ENCODE measurements at places on chromosomes 1 and 21.

DNA sequence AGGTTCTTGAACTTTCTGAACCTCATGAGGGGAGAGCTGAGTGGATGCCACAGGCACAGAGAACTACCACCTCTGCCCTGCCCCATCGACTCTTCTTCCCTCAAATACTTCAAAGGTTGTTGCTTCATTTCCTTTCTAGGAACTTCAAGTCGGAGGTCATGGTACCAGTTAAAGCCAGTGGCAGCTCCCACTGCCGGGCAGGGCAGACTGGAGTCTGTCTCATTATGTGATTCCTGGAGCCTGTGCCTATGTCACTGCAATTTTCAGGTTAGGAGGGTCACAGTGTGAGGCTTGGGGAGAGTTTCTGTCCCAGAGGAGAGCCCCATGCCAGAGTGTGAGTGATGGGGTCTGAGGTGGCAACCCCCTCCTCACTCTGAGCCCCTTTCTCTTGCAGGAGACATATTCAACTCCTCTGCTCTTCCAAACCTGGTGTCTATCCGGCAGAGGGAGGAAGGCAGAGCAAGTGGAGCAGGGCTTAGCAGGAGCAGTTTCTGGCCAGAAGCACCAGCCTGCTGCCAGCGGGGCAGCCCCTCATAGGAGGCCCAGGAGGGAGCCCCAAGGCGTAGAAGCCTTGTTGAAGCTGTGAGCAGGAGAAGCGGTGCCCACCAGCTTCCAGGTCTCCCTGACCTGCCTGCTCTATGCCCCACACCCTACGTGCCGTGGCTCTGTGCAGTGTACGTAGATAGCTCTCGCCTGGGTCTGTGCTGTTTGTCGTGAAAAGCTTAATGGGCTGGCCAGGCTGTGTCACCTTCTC, 29.3 kb downstream of the CAMK1G start:
- DNase-seq = no peak

- no peak for DNase-seq
These were observed 1120.2 kb upstream of the TMPRSS15 start for GRCh38 chr21:19523746-19524145.

DNA sequence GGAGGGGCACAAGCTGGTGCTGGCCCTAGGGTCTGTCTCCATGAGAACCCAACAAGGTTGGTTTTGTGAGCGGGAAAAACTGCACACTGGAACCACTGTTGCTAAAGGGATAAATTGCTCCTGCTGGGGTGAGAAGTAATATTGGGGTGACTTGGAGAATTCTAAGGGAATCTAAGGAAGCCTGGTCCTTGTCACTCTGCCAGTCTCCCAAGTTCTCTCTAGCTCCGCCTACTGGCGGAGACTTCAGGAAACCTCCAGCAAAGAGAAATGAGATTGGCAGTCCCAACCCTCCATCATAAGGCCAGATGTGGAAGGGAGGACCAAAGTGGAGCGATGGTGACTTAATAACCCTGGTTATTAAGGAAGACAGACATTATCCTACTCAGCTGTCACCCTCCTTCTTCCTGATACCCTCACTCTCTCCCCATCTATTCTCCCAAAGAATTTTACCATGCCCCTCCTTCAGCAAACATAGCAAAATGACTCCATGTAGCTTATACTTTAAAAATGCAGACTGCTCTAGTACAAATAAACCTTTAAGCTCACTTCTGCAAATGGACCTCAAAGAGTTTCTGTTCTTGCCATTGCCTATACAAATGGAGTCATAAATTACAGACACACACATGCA, 2.7 kb downstream of the LCE1F start:
- DNase-seq = no peak

DNA sequence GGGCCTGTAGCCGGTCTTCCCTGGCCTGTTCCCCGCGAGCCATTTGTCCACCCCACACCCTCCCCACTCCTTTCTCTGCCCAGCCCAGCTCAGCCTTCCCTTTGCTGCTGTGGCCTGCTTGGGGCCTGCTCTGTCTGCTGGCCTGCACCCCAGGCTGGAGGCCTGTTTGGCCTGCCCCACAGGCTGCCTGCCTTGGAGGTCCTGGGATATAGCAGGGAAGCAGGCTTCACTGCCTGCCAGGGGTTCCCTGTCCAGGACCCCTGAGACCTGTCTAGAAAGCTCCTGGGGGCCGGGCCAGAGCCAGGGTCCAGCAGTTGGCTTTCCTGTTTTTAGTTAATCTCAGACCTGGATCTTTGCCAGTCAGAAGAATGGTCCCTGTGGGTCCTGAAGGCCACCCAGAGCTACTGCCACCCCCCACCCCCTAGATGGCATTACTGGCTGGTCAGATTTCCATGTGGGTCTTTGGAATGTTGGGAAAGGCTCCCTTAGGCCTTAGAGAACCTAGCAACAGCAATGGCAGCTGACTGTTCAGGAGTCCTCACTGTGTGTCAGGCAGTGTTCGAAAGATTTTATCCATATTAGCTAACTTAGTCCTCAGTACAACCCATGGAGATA, 7.7 kb downstream of the ZNF362 start:
- no peak for DNase-seq

- DNase-seq = no peak
These were observed 65.0 kb downstream of the ZSWIM5 start for GRCh38 chr1:45141247-45142003.

DNA sequence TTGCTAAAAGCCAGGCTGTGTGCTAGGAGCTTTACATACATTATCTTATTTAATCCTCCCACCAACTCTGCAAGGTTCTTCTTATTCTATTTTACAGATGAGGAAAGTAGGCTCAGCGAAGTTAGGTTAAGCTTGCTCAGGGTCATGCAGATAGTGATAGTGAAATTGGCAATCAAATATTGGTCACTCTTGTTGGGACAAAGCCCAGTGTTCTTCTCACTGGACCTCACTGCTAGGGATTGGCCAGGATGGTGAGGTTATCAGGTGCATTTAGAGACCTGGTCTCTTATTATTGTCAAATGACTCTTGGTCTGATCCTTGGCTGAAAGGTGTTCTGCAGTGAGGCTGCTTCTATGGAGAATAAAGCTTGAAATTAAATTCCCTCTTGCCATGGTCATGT, 145.1 kb downstream of the CNIH3 start:
- no peak for DNase-seq

- DNase-seq = no peak
These were observed 46.3 kb upstream of the TARBP1 start for GRCh38 chr1:234525099-234525799.

- DNase-seq = no peak
These were observed 2.9 kb downstream of the CHAF1B start for GRCh38 chr21:36388096-36388495.

- peak; percentile 30 for DNase-seq
These were observed at the start of gene DNALI1 for GRCh38 chr1:37556712-37557196. TSS of gene DNALI1 (plus strand) at chr1:37556940. CDS start at chr1:37556995, 55 bp downstream.

DNA sequence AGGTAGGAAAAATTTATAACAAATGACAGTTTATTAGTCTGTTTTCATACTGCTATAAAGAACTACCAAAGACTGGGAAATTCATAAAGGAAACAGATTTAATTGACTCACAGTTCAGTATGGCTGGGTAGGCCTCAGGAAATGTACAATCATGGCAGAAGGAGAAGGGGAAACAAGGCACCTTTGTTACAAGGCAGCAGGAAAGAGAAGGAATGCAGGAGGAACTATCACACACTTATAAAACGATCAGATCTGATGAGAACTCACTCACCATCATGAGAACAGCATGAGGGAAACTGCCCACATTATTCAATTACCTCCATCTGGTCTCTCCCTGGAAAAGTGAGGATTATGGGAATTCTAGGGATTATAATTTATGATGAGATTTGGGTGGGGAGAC, 61.3 kb downstream of the ASB17 start:
- DNase-seq = no peak

DNA sequence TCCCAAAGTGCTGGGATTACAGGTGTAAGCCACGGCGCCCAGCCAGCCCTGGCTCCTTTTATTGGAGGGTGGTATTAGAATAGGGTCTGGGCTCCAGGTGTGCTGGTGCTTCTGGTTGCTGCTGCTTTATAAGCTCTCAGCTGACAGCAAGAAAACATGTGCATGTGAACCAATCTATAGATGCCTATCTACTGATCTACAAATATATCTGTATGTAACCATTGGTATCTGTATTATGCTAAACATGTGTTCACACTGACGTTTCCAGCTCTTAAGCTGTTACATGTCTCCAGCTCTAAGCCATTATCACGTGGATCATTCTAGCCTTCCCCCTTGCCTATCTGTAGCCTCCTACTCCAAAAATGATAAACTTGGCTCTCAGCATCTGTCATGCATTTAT, 82.4 kb downstream of the ST6GALNAC3 start:
- no peak for DNase-seq

DNA sequence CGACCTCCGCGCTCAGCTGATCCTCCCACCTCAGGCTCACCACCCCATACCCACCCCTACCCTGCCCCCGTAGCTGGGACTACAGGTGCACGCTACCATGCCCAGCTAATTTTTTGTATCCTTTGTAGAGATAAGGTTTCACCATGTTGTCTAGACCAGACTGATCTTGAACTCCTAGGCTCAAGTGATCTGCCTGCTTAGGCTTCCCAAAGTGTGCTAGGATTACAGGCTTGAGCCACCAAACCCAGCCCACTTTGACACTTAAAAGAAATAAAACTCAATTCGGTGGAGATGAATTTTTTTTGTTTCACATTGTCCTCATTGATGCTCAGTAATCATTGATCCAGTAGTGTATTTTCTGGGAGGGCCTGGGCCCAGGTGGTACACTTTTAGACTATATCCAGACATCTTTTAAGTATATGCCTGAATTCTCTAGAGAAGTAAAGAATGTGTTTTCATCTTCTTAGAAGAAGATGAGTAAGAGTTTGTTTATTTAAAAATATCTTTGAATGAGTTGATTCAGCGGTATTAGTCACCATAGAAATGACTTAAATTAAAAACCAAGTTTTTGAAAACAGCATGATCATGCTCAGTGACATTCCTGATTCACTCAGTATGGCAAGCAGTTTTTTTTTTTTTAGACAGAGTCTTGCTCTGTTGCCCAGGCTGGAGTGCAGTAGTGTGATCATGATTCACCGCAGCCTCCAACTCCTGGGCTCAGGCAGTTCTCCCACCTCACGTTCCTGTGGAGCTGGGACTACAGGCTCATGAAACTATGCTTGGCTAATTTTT, 57.8 kb downstream of the EPB41 start:
- peak; percentile 17 for DNase-seq

DNA sequence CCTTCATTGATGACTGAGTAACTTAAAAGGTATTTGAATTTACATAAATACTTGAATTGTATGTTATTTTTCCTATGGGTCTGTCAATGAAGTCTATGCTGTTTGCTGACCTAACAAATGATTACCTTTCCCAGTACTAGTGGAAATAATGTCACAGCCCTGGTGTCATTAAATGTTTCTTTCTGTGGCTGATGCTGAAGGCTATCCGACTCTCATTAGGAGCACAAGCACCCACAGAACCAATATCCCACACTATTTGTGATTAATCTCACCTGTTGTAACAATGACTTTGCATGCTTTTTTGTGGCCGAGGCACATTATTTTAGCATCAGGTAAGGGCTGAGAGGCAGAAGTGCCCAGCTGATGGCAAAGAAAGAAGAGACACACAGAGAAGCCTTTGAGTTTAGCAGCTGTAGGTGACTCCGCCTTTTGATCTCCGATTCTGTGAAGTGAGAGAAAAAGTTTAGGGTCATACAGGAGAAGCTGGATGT, 25.8 kb upstream of the TRIM45 start:
- DNase-seq = no peak

DNA sequence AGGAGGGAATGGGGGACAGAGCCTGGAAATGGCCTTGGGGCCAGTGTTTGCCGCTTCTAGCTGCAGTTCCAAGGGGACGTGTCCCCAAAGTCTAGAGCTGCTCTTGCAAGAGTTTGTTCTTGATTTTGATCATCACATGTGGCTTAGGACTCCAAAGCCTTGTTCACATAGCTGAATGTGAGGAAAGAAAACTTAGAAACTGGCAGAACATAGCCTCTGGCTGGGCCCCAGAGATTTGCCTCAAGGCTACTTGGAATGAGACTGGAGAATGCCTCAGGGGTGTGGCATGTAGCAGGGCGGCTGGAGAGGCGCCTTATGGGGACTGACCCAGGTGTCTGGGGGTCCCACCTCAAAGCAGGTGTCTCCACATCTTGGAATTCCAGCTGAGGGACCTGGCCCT, 2.3 kb downstream of the PDXK start:
- DNase-seq = no peak

- no peak for DNase-seq
These were observed 20.5 kb upstream of the CD55 start for GRCh38 chr1:207300970-207301369.

- DNase-seq = peak; percentile 46
These were observed 51.7 kb downstream of the S1PR1 start for GRCh38 chr1:101288491-101288944.

- no peak for DNase-seq
These were observed 38.1 kb downstream of the C1orf21 start for GRCh38 chr1:184424945-184425344.

- no peak for DNase-seq
These were observed 26.2 kb downstream of the RHBDL2 start for GRCh38 chr1:38915352-38915948.

- DNase-seq = no peak
These were observed 643 bp downstream of the FNDC5 start for GRCh38 chr1:32869923-32870614.

- peak; percentile 36 for DNase-seq
These were observed 28.5 kb upstream of the PKP1 start for GRCh38 chr1:201254625-201255478.

GRCh38 chr1:34500451-34500850, 254.4 kb upstream of the GJB5 start:
- DNase-seq = no peak

GRCh38 chr1:54474310-54475251, 68.4 kb upstream of the SSBP3 start:
- DNase-seq = no peak

DNA sequence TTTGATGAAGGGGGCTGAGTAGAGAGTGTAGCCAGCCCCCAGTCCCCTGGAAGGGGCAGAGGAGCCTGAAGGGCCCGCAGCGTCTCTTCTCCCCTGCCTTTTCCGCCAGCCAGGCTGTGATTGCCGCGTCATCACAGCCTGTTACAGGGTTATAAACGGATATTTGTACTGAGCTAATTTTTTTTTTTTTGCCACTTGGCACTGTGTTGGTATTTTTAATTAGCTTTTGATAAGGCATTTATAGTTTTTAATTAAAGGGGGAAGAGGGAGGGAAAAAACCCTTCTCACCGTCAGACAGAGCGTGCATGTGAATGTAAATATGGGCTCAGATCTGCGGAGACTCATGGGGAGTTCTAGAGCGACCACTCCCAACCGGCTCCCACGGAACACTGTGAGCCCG, 97.7 kb upstream of the ACTL8 start:
- no peak for DNase-seq

- no peak for DNase-seq
These were observed 53.8 kb upstream of the BCL10 start for GRCh38 chr1:85330214-85330631.

DNA sequence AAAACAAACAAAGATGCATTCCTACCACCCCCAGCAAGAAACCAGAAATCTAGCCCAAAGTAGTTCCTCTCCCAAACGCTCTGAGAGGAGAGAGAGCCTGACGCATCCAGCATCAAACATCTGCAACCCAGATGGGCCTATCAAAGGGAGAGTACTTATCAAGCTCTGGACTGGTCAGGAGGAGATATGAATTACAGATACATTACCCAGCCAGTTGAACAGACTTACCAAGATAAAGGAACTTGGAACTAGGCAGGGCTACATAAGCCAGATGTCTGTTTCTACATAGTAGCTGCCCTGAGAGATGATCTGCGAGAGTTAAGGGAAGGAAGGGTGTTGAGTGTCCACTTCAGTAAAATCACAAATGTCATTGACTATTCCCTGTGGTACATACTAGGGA, 138.4 kb downstream of the PAPPA2 start:
- no peak for DNase-seq

- no peak for DNase-seq
These were observed 26.0 kb downstream of the RNASEL start for GRCh38 chr1:182563095-182563494.

Data from T-helper 2 cell treated with Interferon-gamma antibody and Interleukin-4, amounts not matched to agents 5 μg/mL and 100 μg/mL, for 36 hours (primary cell).